ENCODE measurements at places on chromosomes 11 and 22. TPM values are rescaled to one million over a fixed set of nuclear protein-coding genes. Genes with fewer than 3 reads are reported as not detected.

The DDTL gene
- not detected for total RNA-seq

The BDNF gene
- not detected for total RNA-seq

The MRPL17 gene
- total RNA-seq, result 124 TPM

The NCR3LG1 gene
- total RNA-seq, result 6.0 TPM

The GGTLC2 gene
- total RNA-seq, result not detected

The HBB gene
- not detected for total RNA-seq

The SIDT2 gene
- total RNA-seq, result 13.8 TPM

The PHRF1 gene
- 47.3 TPM for total RNA-seq

The F2 gene
- not detected for total RNA-seq

The DENND6B gene
- 4.3 TPM for total RNA-seq

The MOV10L1 gene
- total RNA-seq, result not detected

The ABCC8 gene
- total RNA-seq, result not detected

The SCGB1D1 gene
- not detected for total RNA-seq

The XKR3 gene
- not detected for total RNA-seq

The C11orf86 gene
- total RNA-seq, result not detected

The CFAP300 gene
- not detected for total RNA-seq

All from CD8-positive, alpha-beta memory T cell (primary cell).